ENCODE measurements at places on chromosomes 6 and 20.

DNA sequence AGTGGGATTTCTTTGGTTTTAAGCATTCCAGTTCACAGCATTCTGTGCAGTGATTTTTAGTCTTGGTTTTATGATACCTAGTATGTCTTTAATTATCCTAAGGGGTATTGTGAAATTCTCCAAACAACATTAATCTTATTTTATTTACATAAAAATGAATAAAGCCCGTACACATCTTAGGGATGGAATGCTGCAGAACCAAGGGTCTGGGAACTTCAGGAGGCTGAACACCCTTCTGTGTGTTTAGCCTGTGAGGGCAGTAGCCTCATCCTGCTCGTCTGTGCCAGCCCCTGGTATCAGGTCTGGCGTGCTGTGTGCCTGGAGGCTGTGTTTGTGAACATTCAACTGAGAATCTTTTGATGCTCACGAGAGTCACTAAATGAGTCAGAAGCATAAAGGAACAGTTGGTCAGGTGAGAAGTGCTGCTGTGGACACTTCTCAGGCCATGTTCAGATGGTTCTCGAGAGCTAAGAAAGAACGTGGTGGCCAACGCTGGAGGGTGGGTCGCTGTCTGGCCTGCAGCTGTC, 25.2 kb upstream of the C20orf204 start:
- no peak for DNase-seq

DNA sequence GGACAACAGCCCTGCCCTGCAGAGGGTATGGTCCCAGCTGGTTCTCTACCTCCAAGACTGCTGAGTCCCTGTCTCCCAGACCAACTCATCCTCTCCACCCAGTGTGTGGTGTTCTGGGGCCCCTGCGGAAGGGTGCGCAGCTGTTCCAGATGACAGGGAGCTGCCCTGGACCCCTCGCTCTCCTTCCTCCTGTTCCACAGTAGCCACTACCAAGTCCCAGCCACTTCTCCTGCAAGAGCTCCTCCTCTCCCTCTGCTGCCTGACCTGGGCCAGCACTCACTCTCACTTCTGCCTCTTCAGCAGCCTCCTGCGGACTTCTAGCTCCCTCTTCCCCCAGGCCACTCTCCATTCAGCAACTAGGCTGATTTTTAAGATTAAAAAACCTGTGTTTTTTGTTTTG, 40.1 kb upstream of the TMEM181 start:
- no peak for DNase-seq

DNA sequence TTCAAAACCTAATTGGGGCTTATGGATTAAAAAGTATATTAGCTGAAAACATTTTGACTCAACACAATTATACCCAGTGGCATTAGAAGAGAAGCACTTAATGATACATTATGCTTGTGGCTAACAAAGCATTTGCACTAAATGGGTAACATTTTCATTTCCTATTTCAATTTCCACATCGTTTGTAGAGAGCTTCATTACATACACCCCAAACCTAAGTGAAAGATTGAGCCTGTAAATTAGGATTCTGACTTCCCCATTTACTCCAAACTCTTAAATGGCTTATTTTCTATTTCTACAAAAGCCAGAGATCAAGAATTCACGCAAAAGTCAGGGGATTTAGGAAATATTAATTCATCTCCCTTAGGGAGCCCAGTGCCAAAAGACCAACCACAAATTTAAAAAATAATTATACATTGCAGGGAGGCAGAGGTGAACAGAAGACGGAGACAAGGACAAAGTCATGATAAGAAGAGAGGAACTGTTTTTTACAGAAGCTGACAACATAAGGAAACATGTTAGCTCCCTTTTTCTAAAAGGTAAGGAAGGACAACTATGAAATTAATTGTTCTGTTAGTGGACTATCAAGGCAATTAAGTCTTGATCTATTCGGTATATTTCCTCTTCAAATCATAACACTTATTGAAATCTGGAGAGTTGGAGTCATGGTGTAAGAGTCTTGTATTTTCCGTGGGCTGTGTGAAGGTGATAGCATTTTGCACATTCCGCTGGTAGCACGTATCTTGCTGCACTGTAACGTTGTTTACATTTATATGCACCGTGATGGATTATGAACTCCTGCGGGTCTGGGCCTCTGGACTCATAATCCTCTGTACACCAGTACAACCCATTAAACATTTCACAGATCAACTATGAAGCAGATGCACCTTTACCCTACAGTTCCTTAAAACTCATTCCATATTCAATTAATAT, 24.8 kb upstream of the EZR start:
- DNase-seq, result no peak

GRCh38 chr20:33561692-33562601, 72.1 kb downstream of the CBFA2T2 start:
- DNase-seq, result peak; percentile 94

DNA sequence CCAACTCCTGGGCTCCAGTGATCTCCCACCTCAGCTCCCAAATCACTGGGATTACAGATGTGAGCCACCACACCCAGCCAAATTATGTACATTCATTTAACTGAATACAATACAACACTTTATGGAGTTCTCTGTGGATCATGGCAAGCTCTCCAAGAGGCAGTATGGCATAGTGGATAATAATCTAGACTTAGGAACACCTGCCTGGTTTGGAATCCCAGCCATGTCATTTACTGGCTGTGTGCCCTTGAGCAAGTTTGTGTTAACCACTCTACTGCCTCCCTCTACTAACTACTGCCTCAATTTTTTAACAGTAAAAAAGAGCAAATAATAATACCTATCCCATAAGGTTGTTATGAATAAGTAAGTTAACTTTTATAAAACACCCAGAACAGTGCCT, 1.9 kb upstream of the ETV7 start:
- DNase-seq, result no peak

DNA sequence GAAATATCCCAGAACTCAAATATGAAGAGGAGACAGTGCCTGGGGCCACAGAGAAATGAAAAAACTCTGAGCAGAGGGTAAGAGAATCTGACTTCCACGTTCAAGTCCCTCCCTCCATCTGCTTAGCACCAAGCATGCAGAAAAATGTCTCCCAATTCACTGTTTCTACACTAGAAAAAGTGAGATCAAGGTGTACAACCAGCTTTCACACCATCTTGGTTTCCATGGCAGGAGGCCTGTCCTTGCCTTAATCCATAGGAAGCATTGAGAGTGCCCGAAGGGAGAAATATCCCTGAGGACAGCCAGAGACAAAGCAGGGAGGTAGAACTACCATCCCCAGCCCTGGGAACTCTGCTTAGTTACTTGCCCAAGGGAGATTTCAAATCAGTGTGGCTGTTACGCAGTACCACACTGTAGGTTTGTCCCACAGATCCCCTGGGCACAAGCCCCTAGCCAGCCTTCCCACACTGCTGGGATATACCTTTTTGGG, 82.9 kb downstream of the SCML4 start:
- DNase-seq, result no peak
